ENCODE measurements at places on chromosomes 13 and 19. TPM values are rescaled to one million over a fixed set of nuclear protein-coding genes. Genes with fewer than 3 reads are reported as not detected.

The DKKL1 gene
- total RNA-seq = 0.69 TPM

The FBXL3 gene
- 12.6 TPM for total RNA-seq

The PDX1 gene
- total RNA-seq = not detected

The SPACA4 gene
- total RNA-seq = not detected

The GRIN3B gene
- not detected for total RNA-seq

The CCDC70 gene
- not detected for total RNA-seq

The GGN gene
- total RNA-seq = 0.33 TPM

The SMIM17 gene
- not detected for total RNA-seq

The CPAMD8 gene
- total RNA-seq = 1.5 TPM

The SLC5A5 gene
- total RNA-seq = 0.29 TPM

The LIN7B gene
- 9.2 TPM for total RNA-seq

The CYP4F11 gene
- total RNA-seq = not detected

The ATP4B gene
- total RNA-seq = not detected

The C5AR1 gene
- total RNA-seq = 1.6 TPM

The CDX2 gene
- total RNA-seq = 0.04 TPM

The PTH2 gene
- 0.60 TPM for total RNA-seq

The ZNF581 gene
- 35.7 TPM for total RNA-seq

The ACTL9 gene
- total RNA-seq = not detected

The PALM3 gene
- total RNA-seq = 9.3 TPM

The POU2F2 gene
- 0.56 TPM for total RNA-seq

The GADD45B gene
- 2.9 TPM for total RNA-seq

The PRX gene
- total RNA-seq = 2.9 TPM

The GPI gene
- 349 TPM for total RNA-seq

The C5AR2 gene
- total RNA-seq = 0.51 TPM

The ERFL gene
- 0.67 TPM for total RNA-seq

The C19orf38 gene
- total RNA-seq = 0.29 TPM

The THSD1 gene
- 0.09 TPM for total RNA-seq

The SCEL gene
- total RNA-seq = not detected

The CEBPA gene
- 0.49 TPM for total RNA-seq

The CEACAM7 gene
- not detected for total RNA-seq

The KIR3DL1 gene
- total RNA-seq = not detected

The SERPINE3 gene
- total RNA-seq = not detected

The C19orf33 gene
- not detected for total RNA-seq

The CLEC4M gene
- total RNA-seq = not detected

The ZNF728 gene
- total RNA-seq = 0.67 TPM

The GIPC3 gene
- 3.9 TPM for total RNA-seq

The ZNF8 gene
- total RNA-seq = 7.7 TPM

The NLRP7 gene
- total RNA-seq = not detected

The GIPR gene
- total RNA-seq = 21.7 TPM

The IL12RB1 gene
- 0.09 TPM for total RNA-seq

The CLC gene
- total RNA-seq = 0.83 TPM

The FCAR gene
- not detected for total RNA-seq

The CALR3 gene
- total RNA-seq = not detected

The HOOK2 gene
- total RNA-seq = 13.1 TPM

The SYNGR4 gene
- not detected for total RNA-seq

The SHISA2 gene
- total RNA-seq = not detected

The SNRPA gene
- 193 TPM for total RNA-seq

The ZSWIM9 gene
- 1.4 TPM for total RNA-seq

The CEACAM1 gene
- total RNA-seq = 0.16 TPM

The MCF2L gene
- total RNA-seq = 0.18 TPM

The UBAC2 gene
- 43.5 TPM for total RNA-seq
